NCI-H187 (cell line): ENCODE measurements at places on chromosomes 4 and X.
A peak's percentile ranks its signal among the peaks of the same experiment; 100 is the strongest.

- DNase-seq: no peak
Measured at GRCh38 chr4:63123441-63123840, 1285.8 kb downstream of the TECRL start.

- no peak for DNase-seq
Measured at GRCh38 chr4:176149680-176150355, 45.6 kb downstream of the SPATA4 start.

- no peak for DNase-seq
Measured at GRCh38 chr4:112173593-112174558, 28.6 kb downstream of the FAM241A start.

- DNase-seq: peak; percentile 1
Measured at GRCh38 chr4:186105647-186106321, 1.3 kb downstream of the FAM149A start.

- no peak for DNase-seq
Measured at GRCh38 chr4:129614611-129615010, 518.7 kb downstream of the C4orf33 start.

DNA sequence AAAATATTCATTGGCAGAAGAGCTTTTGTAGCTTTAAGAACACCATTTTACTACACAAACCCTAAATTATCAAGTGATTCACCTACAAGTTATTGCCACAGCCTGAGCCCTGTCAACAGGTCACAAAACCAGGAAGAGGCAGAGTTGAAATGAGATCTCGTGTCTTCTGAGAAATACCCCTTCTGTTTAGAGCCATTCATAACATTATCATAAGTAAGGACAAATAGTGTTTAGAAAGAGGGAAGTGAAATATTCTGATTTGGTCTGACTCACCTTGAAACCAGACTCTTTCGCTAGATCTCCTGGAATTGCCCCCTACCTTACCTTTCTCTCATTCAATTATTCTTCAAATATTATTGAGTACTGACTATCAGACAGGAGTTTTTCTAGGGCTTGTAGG lies 5.9 kb downstream of the ETDB start:
- DNase-seq: no peak

GRCh38 chr4:29549342-29549741 lies 1170.8 kb upstream of the PCDH7 start:
- no peak for DNase-seq
